ENCODE measurements at places on chromosomes 3 and 15. TPM values are rescaled to one million over a fixed set of nuclear protein-coding genes. Genes with fewer than 3 reads are reported as not detected.

- no peaks in the 10 kb centered on the region for H3K4me1 ChIP-seq
- no peaks in the 10 kb centered on the region for H3K36me3 ChIP-seq
- H3K27ac ChIP-seq, result no peak overlapping the region
- no peak for DNase-seq
- no peak overlapping the region for H3K4me3 ChIP-seq
Measured at GRCh38 chr3:198018416-198018815, 58.4 kb downstream of the LMLN start.

DNA sequence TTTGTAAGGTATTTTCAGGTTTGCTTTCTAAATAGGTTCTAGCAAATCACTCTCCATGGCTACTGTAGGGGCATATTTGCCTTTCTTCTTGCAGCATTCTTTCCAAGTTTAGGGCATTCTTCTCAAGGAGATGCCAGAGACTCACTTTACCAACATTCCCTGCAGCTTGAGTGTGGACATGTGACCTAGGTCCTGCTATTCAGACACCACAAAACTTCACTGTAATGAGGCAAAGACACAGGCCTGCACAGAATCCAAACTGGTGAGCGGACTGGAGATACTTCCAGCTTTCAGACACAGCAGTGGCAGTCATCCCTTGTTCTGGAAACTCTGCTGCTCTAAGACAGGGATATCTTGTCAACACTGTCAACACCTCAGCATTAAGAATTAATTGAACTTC is 146.4 kb upstream of the PFN2 start:
- H3K27ac ChIP-seq, result no peak overlapping the region
- no peaks in the 10 kb centered on the region for H3K36me3 ChIP-seq
- no peaks in the 10 kb centered on the region for H3K27me3 ChIP-seq
- no peaks in the 10 kb centered on the region for H3K4me1 ChIP-seq

- H3K36me3 ChIP-seq, result no peaks in the 10 kb centered on the region
- no peak overlapping the region for H3K27ac ChIP-seq
Measured at GRCh38 chr3:139289860-139290524, 53.8 kb upstream of the MRPS22 start.

GRCh38 chr3:59386165-59386564 is 336.3 kb upstream of the CFAP20DC start:
- H3K27me3 ChIP-seq, result no peaks in the 10 kb centered on the region
- no peak for DNase-seq
- H3K36me3 ChIP-seq, result no peaks in the 10 kb centered on the region
- no peaks in the 10 kb centered on the region for H3K4me1 ChIP-seq
- H3K4me3 ChIP-seq, result no peak overlapping the region

DNA sequence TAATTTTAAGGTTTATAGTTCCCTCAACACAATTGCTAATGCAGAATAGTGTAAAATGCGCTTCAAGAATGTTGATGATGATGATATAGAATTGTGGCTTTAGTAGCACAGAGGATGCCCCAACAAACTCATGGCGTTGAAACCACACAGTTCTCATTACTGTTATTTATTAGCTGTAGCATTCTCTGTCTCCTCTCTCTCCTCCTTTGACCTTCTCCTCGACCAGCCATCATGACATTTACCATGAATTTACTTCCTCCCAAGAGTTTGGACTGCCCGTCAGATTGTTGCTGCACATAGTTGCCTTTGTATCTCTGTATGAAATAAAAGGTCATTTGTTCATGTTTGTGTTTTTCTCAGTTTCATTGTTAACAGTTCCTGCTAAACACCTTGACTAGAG is 27.8 kb upstream of the CRTC3 start:
- peaks cover 32% of the 10 kb centered on the region for H3K36me3 ChIP-seq
- no peak overlapping the region for H3K4me3 ChIP-seq
- no peak overlapping the region for H3K27ac ChIP-seq
- no peak for DNase-seq
- H3K27me3 ChIP-seq, result no peaks in the 10 kb centered on the region

GRCh38 chr15:100206643-100207042 is 135.1 kb downstream of the ADAMTS17 start:
- peak overlapping the region; percentile 23 for H3K27ac ChIP-seq
- H3K4me1 ChIP-seq, result no peaks in the 10 kb centered on the region
- DNase-seq, result no peak
- no peak overlapping the region for H3K4me3 ChIP-seq
- H3K36me3 ChIP-seq, result no peaks in the 10 kb centered on the region

GRCh38 chr15:60972866-60973265 is 256.2 kb downstream of the RORA start:
- no peaks in the 10 kb centered on the region for H3K36me3 ChIP-seq
- DNase-seq, result no peak

GRCh38 chr3:141367038-141367730 is 1.1 kb upstream of the ZBTB38 start:
- peaks cover 46% of the 10 kb centered on the region for H3K4me1 ChIP-seq
- H3K36me3 ChIP-seq, result no peaks in the 10 kb centered on the region
- H3K27ac ChIP-seq, result peak overlapping the region; percentile 81
- no peak overlapping the region for H3K4me3 ChIP-seq
- peak; percentile 77 for DNase-seq

- DNase-seq, result no peak
- H3K4me3 ChIP-seq, result no peak overlapping the region
- no peaks in the 10 kb centered on the region for H3K27me3 ChIP-seq
- no peaks in the 10 kb centered on the region for H3K4me1 ChIP-seq
Measured at GRCh38 chr3:18725668-18726407, 300.7 kb upstream of the SATB1 start.

- H3K4me3 ChIP-seq, result no peak overlapping the region
- peaks cover 64% of the 10 kb centered on the region for H3K36me3 ChIP-seq
- peak overlapping the region; percentile 41 for H3K27ac ChIP-seq
- DNase-seq, result no peak
- peaks cover 19% of the 10 kb centered on the region for H3K4me1 ChIP-seq
Measured at GRCh38 chr15:39595338-39596221, 14.7 kb downstream of the THBS1 start.

DNA sequence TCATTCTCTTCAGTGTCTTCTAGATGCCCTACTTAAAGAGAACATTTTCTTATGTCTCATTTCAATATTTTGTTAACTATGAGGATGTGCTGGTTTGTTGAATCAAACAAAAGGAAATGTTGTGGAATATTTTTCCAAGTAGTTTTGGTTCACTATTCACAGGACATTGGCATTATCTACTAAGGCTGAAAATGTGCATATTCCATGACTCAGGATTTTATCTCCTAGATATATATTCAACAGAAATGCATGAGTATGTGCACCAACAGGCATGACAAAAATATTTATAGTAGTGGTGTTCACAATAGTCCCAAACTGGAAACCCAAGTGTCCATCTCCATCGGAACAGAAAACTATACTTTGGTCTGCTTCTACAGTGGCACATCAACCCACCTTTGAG is 16.7 kb upstream of the NR1I2 start:
- H3K36me3 ChIP-seq, result no peaks in the 10 kb centered on the region
- H3K4me1 ChIP-seq, result no peaks in the 10 kb centered on the region
- no peak for DNase-seq
- no peak overlapping the region for H3K27ac ChIP-seq

- no peak for DNase-seq
- H3K4me3 ChIP-seq, result no peak overlapping the region
- H3K36me3 ChIP-seq, result no peaks in the 10 kb centered on the region
- H3K4me1 ChIP-seq, result no peaks in the 10 kb centered on the region
- H3K27me3 ChIP-seq, result no peaks in the 10 kb centered on the region
Measured at GRCh38 chr3:127853681-127854080, 31.4 kb upstream of the MGLL start.

DNA sequence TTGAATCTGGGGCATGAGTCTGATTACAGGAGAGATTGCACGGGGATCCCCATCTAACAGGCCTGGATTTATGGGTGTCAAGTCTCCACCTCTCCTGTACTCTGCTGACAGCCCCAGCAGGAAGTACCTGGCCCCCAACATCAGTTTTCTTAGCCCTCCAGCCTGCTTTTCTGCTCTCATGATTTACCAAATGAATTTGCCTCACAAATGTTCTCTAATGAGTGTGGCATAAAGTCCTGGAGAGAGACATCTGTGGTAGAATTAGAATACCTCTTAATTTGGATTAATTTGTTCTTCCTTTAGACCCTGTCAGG is 60.1 kb downstream of the FNDC3B start:
- H3K4me1 ChIP-seq, result peaks cover 78% of the 10 kb centered on the region
- H3K36me3 ChIP-seq, result no peaks in the 10 kb centered on the region
- no peak for DNase-seq
- no peak overlapping the region for H3K4me3 ChIP-seq
- no peak overlapping the region for H3K27ac ChIP-seq

DNA sequence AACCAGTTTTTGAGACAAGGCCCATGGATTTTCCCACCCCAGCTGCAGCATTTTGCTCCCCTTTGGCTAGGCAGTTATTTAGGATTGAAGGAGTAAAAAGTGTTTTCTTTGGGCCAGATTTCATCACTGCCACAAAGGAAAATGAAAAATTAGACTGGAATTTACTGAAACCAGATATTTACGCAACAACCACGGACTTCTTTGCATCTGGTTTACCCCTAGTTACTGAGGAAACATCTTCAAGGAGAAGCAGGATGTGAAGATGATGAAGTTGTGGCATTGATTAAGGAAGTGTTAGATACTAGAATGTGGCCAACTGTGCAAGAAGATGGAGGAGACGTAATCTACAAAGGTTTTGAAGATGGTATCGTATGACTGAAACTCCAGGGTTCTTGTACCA is 165.2 kb upstream of the MYRIP start:
- no peak for DNase-seq
- no peaks in the 10 kb centered on the region for H3K27me3 ChIP-seq
- no peak overlapping the region for H3K27ac ChIP-seq
- H3K36me3 ChIP-seq, result no peaks in the 10 kb centered on the region

- DNase-seq, result no peak
- no peaks in the 10 kb centered on the region for H3K27me3 ChIP-seq
- H3K36me3 ChIP-seq, result no peaks in the 10 kb centered on the region
- no peak overlapping the region for H3K4me3 ChIP-seq
- no peak overlapping the region for H3K27ac ChIP-seq
- H3K4me1 ChIP-seq, result no peaks in the 10 kb centered on the region
Measured at GRCh38 chr3:45884368-45885201, 1.8 kb upstream of the CCR9 start.

DNA sequence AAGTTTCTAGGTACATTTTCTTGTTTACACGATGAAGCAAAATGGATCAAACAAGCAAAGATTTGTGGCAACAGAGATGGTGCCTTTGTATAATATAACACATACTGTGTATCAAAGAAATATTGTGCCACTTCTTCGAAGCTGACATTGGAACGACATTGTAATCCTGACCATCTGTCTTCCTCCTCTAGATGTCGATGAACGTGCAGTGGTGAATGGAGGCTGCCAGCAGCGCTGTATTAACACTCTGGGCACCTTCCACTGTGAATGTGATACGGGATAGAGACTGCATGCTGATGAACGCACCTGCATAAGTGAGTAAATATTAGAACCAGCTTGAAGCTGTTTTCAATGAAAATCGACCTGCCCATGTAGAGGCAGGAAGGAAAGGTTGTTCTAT is 613.3 kb upstream of the GOLIM4 start:
- H3K4me1 ChIP-seq, result no peaks in the 10 kb centered on the region
- H3K27me3 ChIP-seq, result no peaks in the 10 kb centered on the region
- DNase-seq, result no peak
- no peaks in the 10 kb centered on the region for H3K36me3 ChIP-seq
- no peak overlapping the region for H3K27ac ChIP-seq

- H3K27me3 ChIP-seq, result no peaks in the 10 kb centered on the region
- no peaks in the 10 kb centered on the region for H3K4me1 ChIP-seq
- no peak overlapping the region for H3K4me3 ChIP-seq
- no peaks in the 10 kb centered on the region for H3K36me3 ChIP-seq
Measured at GRCh38 chr3:126078866-126079265, 5.1 kb downstream of the SLC41A3 start.

- H3K36me3 ChIP-seq, result no peaks in the 10 kb centered on the region
- DNase-seq, result peak; percentile 33
- H3K27ac ChIP-seq, result no peak overlapping the region
- no peak overlapping the region for H3K4me3 ChIP-seq
- H3K27me3 ChIP-seq, result no peaks in the 10 kb centered on the region
Measured at GRCh38 chr3:53823956-53824657, 22.1 kb downstream of the CHDH start.

DNA sequence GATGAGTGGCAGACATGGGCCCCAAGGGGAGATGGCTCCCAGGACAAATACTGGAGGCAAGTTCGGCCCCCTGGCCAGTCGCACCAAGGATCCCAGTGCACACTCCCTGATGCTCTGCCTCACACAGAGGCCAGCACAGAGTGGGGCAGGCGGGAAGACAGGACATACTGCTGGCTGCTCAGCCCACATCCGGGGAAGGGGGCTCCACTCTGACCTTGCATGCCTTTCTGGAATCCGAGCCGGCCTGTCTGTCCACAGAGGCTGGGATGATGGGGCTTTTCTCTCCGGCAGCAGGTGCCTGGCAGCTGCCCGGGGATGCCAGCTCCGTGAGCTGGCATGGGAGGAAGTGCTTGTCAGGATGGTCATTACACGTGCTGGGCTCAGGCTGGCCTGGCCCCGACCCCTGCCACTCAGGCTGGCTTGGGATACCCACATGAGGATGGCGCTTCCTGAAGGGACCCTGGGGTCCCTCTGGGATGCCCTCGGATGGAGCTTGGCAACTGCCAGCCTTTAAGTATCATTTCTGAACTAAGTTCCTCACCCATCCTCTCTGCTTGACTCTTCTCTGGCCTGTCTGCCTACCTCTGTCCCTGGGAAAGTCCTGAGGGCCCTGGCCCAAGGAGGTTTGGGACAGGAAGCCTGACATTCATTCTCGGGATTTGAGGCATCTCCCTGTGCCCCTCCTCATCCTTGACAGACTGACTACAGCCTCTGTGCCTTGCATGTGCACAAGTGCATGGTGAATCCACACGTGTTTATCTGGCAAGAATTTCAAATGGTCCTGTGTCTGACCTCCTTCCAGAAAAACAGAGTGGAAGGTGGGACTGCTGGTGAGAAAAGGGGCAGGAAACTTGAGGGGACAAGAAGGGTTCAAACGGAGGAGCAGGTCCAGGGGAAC is 46.5 kb downstream of the EXOG start:
- no peak overlapping the region for H3K27ac ChIP-seq
- DNase-seq, result no peak
- no peaks in the 10 kb centered on the region for H3K27me3 ChIP-seq

GRCh38 chr15:55224892-55225291 is 28.2 kb upstream of the RSL24D1 start:
- no peaks in the 10 kb centered on the region for H3K4me1 ChIP-seq
- H3K36me3 ChIP-seq, result no peaks in the 10 kb centered on the region
- no peak overlapping the region for H3K27ac ChIP-seq
- H3K27me3 ChIP-seq, result no peaks in the 10 kb centered on the region
- no peak for DNase-seq
- no peak overlapping the region for H3K4me3 ChIP-seq

GRCh38 chr15:73723191-73723590 is 30.0 kb downstream of the INSYN1 start:
- no peaks in the 10 kb centered on the region for H3K27me3 ChIP-seq
- H3K4me3 ChIP-seq, result no peak overlapping the region
- no peak overlapping the region for H3K27ac ChIP-seq

GRCh38 chr3:134481166-134481565 is 4.6 kb downstream of the ANAPC13 start:
- peaks cover 22% of the 10 kb centered on the region for H3K36me3 ChIP-seq
- H3K27ac ChIP-seq, result no peak overlapping the region
- peaks cover 30% of the 10 kb centered on the region for H3K4me1 ChIP-seq
- H3K27me3 ChIP-seq, result no peaks in the 10 kb centered on the region
- H3K4me3 ChIP-seq, result no peak overlapping the region
- no peak for DNase-seq

IL17RD gene
- total RNA-seq, result 46.8 TPM

TMEM266 gene
- 0.27 TPM for total RNA-seq

PLEKHO2 gene
- total RNA-seq, result 20.1 TPM

ITIH3 gene
- not detected for total RNA-seq

STRIT1 gene
- total RNA-seq, result not detected

TMEM158 gene
- total RNA-seq, result 0.66 TPM

SPESP1 gene
- total RNA-seq, result 3.2 TPM

MESP2 gene
- total RNA-seq, result not detected
